ENCODE measurements at places on chromosomes 2 and 18.

DNA sequence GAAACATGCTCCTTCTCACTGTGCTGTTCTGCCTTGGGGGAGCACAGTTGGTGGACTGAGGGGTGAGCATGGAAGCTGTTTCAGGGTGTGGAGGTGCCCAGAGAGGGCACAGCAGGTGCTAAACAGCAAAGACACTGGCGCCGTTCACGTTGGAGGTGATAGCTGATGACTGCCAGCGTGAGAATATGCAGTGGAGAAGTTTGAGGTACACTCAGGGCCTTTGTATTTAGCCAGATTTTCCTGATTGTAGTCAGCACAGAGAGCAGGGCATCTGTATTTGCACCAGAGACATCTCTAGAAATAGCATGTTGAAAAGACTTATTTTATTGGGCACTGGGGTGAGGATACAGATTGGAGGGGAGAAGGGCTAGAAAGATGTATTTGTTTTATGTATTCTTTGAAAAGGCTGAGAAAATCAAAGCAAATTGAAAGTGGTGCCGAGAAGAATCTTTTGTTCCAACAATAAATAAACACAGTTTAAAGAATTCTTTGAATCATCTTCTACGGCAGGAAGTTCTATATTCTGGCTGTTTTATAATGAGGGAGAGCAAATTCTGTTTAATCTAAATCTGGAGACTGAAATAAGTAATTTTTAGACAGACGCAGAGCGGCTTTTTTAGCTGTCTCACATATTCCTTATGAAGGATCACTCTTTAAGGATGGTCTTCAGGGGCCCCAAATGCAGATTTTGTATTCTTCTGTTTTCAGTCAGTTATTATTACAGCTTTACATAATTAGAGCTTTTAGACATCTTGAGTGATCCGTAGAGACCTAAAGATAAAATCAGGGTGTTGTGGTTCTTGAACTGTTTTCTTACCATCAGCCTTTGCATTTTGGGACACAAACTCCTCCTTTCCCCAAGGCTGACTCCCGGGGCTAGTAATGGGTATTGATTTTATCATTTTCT, 7.1 kb downstream of the ZNF532 start:
- DNase-seq = no peak

- DNase-seq = no peak
Measured at GRCh38 chr18:11070593-11070992, 78.8 kb downstream of the PIEZO2 start.

DNA sequence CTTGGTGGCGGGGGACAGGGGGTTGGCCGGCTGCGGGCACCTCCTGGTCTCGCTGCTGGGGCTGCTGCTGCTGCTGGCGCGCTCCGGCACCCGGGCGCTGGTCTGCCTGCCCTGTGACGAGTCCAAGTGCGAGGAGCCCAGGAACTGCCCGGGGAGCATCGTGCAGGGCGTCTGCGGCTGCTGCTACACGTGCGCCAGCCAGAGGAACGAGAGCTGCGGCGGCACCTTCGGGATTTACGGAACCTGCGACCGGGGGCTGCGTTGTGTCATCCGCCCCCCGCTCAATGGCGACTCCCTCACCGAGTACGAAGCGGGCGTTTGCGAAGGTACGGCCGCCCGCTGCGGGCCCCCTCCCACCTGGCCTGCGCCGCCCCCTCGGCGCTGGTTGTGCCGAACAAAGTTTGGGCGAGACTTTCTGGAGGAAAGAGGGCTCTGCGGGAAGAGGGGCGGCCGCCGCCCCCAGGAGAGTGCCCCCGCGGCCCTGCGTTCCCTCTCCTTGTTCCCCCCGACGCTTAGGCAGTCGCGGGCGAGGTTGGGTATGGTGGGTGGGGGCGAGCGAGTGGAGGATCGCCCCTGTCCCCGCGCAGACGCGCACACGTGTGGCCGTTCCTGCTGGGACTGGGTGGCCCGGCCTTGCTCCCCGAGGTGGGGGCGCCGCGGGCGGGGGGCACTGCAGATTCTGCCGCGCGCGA, 866 bp downstream of the CRIM1 start:
- DNase-seq = no peak

DNA sequence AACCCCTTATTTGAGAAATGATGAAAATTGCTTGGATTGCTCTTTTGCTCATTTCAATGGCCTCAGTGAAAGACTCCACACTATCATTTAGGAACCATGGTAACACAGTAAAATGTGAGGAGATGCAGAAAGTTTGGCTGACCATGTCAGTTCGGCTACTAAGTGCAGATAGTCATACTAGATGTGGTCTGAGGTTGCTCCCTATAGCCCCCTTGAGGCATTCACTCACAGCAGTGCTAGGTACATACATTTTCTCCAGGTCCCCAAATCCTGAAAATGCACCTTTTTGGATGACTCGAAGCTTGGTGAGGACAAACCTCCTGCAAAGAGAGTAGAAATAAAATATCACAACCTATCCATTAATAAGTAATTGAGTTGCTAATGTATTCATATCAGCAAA, 86.3 kb downstream of the FSHR start:
- no peak for DNase-seq

- no peak for DNase-seq
Measured at GRCh38 chr2:151857650-151858049, 29.4 kb upstream of the ARL5A start.

DNA sequence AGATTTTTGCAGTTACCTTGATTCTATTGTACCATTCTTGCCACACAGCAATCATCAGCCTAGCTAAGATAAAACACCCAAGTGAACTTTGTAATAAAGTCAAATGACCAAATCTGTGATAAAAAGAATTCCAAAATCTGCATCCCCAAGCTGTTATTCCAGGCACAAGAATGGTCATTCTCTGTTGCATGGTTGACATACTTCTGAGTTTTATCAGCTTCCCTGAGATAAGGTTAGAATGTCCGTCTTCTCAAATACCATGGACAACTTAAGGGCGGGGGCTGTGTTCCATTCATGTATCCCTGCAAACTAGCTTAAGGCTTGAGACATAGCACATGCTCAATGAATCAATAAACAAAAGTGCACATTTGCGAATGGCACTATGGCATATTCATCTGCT, 8.1 kb upstream of the BMP10 start:
- DNase-seq = no peak

GRCh38 chr2:117981810-117982209, 32.1 kb downstream of the CCDC93 start:
- no peak for DNase-seq

- no peak for DNase-seq
Measured at GRCh38 chr2:132366421-132367180, 50.0 kb upstream of the GPR39 start.

GRCh38 chr18:62637807-62638687, 77.3 kb upstream of the PHLPP1 start:
- no peak for DNase-seq
